ENCODE measurements at places on chromosomes 11 and 22. TPM values are rescaled to one million over a fixed set of nuclear protein-coding genes. Genes with fewer than 3 reads are reported as not detected.

AASDHPPT gene
- 21.9 TPM for total RNA-seq

HRAS gene
- 65.2 TPM for total RNA-seq

GRCh38 chr11:62603776-62604299, 2.2 kb upstream of the MTA2 start:
- no peak for DNase-seq

FHIP1B gene
- total RNA-seq: 23.2 TPM

GRCh38 chr11:128828350-128828749, 38.7 kb downstream of the KCNJ1 start:
- DNase-seq: no peak

DNA sequence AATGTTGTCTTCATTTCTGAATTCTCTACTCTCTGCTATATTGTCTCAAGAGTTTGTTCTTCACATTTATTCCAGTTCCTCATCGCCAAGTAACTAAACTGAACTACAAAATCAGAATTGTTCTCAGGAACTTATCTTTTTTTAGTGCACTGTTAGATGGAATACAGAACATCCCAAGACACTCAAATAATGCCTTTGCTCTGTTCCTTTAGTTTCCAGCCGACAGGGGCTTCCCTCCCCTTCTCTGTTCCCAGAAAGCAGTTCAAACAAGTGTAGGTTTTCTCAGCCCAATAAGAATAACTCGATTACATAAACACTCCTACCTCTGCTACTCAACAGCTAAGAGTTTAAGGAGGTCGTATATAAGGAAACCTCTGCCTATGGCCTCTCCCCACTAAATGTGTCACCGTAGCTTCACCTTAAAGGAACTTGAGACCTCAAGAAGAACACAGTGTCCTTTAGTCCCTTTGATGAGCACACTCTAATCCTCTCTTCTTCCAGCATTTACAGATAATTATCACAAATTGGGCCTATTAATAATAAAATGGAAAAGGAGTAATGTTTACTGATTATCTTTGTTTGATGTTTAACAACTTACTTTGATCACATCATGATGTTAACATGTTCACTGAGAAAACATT, 6.9 kb downstream of the POU2AF3 start:
- DNase-seq: no peak

OR52I2 gene
- total RNA-seq: not detected

DNA sequence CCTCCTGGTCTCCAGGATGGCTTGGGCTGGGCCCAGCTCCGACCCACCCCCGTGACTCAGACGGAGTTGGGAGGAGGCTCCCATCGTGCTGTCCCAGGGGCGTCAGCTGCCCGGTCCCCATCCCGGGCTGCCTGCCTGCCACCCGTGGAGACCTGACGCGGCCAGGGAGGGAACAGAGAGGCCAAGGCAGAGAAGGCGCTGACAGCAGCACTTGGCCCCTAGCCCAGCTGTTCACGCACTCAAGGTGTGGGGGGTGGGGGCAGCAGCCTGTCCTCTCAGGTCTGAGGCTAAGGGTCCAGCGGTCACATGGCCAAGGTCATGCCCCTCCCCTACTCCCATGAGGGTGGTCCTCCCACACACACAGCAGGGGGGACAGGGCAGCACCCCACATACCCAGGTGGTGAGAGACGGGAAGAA, 48.6 kb downstream of the ELFN2 start:
- no peak for DNase-seq

INPP5J gene
- 0.19 TPM for total RNA-seq
